ENCODE measurements at places on chromosomes 12 and 14. TPM values are rescaled to one million over a fixed set of nuclear protein-coding genes. Genes with fewer than 3 reads are reported as not detected.

DNA sequence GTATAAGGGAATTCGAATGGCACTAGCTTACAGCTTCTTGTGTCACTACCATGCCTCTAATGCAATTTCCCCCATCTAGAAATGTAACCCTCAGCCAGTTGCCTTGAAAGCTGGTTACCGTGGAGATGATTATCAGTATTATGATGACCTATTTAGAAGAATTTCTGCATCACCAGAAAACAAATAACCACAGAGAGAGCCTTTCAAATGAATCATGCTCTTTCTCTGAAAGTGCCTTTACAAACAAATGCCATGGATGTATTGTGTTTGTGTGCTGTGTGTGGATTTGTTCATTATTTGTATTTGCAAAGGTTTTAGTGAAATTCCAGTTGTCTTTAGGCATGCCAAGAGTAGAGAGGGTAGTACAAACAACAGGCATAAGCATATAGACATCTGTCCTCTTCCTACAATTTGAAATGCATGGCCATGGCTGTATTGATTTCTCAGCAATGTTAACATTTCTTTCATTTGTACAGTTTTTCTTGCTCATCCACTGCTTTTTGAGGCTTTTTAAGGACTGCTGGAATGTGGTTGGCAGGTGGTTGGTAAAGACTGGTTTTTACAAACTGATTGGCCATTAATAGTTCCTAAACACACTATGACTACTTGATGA, 266.5 kb downstream of the PAWR start:
- DNase-seq: no peak

DNA sequence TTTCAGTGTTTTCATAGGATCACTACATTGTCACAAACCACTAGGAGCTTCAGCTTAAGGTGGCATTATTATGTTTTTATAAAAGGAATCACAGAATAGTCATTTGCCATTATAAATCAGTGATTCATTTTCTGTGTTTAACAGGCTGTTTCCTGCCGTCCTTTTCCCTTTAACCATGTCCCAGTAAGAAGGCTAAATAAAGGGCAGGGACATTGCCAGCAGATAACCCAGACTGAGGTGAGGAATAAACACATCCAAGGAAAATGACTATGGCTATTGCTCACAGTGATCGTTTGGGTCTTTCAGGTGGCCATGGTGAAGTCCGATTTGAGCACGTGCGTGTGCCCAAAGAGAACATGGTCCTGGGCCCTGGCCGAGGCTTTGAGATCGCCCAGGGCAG, 17.9 kb upstream of the ALDH2 start:
- DNase-seq: no peak

The PRH2 gene
- total RNA-seq: not detected

The GLIPR1L2 gene
- total RNA-seq: 0.78 TPM

The KRT78 gene
- not detected for total RNA-seq

The KERA gene
- total RNA-seq: not detected

The PIP4K2C gene
- 36.1 TPM for total RNA-seq

DNA sequence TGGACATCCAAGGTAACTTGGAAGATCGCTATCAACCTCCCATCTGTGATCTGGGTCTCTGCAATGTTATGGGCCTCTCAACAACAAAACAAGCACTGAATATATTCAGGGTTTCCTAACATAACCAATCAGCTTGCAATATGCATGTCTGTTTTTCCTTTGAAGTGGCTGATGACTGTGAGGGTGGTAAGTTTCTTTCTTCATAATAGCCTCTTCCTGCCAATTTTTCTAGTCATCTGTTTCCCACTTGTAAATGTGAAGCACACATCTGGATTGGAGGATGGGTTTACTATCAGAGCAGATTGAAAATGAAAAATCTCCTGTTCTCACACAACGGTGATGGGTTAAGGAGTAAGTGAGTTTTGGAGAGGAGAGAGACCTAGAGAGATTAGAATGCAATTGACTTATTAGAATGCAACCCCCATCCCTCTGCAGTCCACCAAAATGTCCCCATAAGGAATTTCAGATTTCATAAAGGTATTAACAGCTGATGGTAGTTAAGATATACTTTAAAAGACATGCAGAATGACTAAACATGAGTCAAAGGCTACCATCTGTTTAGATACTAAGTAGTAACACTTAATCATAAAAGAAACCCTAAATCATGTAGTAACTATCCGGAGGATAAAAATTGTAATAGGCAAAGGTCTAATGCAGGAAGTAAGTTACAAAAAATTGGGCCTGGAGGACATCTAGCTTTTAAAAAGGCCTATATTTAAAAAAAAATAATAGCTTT, 58.4 kb upstream of the SAV1 start:
- no peak for DNase-seq

DNA sequence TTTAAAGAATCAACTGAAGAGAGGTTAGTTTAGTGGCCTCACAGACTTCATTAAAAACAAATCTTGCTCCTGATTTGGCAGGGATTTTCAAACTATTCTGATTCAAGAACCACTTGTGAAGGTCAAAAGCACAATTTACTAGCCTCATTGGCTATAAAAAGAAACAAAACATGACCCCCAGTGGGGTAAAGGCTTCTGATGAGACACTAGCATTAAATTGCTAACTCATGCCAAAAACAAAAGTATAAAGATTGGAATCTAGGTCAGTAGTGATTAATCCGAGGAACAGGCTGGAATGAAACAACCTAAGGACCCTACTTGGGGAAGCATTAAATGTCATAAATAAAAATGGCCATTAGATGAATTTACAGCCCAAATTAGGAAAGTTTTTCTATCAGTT, 312.3 kb downstream of the PAWR start:
- no peak for DNase-seq

The TAS2R7 gene
- not detected for total RNA-seq
